ENCODE measurements at places on chromosomes 12 and 14. TPM values are rescaled to one million over a fixed set of nuclear protein-coding genes. Genes with fewer than 3 reads are reported as not detected.
A peak's percentile ranks its signal among the peaks of the same experiment; 100 is the strongest.

DNA sequence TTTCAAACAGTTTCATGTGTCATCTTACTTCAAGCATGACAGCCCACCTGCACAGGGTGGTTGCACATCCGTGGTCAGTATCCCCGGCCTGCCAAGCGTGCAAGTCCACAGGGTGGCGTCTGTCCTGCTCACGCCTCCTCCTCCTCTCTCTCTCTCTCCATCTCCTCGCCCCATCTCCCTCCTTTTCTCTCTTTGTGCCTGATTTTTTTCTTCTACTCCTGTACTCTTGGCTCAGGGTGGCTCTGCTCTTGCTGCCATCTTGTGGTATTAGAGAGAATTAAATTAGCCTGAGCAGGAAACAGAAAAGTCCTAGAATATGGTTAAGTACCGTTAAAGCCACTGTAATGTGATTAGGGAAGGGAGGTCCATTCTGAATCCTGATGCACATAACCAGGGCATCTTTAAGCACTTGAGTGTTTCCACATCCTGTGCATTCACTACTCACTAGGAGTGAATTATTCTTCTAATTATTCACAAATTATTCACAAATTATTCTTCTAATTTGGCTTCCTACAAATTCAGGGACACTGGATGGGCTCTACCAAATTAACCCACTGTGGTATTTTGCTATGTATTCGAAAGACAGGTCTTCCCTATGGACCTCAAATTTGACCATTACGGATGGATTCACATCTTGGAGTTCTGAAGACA, 25.5 kb upstream of the DTX1 start:
- DNase-seq: peak; percentile 52

- DNase-seq: no peak
These were observed at the start of gene TCL1A for GRCh38 chr14:95713596-95714371. TSS of gene TCL1A (minus strand) at chr14:95714125. CDS start at chr14:95714066, 59 bp downstream.

DNA sequence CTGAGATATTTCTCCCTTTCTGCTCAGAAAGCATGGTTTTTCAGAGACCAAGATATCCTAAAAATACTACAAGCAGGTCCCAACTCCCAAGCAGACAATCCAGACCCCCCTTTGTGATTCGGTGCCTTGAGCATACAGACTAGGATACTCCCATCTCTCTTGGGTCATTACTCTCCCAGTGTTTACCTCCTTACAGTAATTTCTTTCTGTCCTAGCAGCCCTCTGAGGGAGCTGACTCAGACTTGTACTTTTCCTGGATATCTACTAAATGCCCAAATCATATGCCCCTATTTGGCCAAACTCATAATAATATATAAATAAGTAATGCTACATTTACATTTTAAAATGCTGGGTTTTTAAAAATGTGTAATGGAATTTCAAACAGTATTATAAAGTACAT, 355.6 kb downstream of the LRIG3 start:
- DNase-seq: no peak

DNA sequence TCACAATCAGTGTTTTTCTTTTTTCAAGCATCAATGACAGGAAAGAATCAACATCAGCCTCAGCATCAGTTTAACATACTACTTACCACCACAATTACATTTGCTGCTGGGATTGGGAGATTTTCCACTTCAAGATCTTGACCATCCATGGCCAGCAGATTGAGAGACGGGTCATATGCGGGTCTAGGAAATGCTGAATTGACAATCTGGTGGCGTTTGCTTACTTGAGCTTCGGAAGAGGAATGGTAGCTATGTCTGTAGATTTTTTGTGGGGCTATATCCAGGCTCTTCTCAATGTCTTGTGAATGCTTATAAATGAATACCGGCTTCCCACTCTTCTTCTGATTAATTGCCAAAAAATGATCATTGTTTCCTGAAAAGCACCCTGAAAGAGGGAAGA, 27.9 kb downstream of the PTPRR start:
- no peak for DNase-seq

DNA sequence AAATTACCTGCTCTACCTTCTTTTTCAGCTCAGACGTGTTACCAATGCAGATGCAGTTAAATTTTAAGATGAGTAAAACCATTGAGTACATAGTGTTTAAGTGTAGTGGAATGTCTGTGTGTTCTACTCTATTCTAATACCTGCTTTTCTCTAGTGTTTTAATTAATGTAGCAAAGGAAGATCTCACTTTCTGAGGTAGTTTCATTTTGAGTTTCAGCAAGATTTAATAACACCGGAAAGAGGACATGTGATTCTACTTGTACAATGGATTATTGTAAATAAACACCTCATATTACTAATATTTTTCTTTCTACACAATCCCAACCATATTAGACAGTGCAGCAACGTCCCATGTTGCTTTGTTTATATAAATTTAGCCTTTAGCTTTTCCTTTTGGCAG, 315.4 kb downstream of the RAD51B start:
- DNase-seq: no peak

GRCh38 chr12:109950625-109951024, 45.5 kb downstream of the GIT2 start:
- no peak for DNase-seq

DNA sequence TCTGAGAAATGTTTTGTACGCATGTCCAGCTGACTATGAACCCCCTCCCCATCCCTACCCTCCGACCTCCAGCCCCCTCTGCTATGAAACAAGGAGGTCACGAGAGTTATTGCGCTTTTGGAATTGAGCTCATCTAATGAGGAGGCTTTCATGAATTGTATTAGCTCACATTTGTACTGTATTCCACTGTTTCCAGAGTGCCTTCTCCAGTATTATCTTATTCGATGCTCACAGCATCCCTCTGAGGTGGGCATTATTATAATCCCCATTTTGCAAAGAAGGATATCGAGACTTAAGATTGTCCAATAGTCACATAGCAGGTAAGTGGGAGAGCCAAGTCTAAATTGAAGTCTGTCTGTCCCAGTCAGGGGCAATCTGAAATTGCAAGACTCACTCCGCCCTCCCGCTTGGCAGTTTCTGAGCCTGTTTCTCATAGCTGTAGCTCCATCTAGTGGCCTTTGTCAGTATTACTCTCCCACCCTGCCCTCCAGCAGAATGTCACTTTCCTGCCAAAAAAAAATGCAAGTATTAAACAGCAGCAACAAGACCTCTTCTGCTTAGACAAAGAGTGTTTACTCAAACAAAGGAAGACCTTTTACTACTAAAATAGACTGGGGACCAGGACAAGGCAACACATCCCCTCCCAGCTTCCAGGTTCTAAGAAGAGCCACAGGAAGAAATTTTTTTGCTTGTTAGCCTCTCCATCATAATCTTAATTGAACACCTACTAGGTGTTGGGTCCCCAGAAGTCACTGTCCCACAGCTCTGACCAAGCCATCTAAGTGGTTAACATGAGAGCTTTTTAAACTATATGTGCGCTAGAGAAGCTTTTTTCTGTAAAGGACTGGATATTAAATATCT, 48.6 kb upstream of the TMEM233 start:
- peak; percentile 51 for DNase-seq

DNA sequence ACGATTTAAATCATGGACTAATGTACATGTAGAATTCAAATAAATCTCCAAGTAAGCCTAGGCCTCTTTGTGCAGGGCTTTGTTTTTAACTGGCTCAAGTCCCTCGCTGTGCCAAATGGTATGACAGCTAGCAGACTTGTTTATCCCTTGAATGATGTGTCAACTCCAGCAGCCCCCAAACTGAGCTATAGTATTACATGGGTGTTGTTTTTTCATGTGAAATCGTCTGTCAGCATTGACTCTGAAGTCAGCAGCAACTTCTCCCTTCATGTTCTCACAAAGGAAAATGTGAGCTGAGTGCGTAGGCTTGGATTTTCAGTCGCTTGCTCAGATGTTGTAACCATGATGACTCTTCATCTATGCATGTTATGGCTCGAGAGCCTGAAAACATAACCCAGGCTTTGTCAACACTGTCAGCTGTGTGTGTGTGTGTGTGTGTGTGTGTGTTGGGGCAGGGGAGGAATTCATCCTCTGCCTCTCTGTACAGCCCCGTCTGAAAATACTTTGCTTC, 73.3 kb downstream of the PTHLH start:
- no peak for DNase-seq

GRCh38 chr14:100662879-100663760, 63.6 kb upstream of the DLK1 start:
- DNase-seq: peak; percentile 38

GRCh38 chr12:12016284-12017100, 54.2 kb upstream of the BCL2L14 start:
- DNase-seq: no peak

DNA sequence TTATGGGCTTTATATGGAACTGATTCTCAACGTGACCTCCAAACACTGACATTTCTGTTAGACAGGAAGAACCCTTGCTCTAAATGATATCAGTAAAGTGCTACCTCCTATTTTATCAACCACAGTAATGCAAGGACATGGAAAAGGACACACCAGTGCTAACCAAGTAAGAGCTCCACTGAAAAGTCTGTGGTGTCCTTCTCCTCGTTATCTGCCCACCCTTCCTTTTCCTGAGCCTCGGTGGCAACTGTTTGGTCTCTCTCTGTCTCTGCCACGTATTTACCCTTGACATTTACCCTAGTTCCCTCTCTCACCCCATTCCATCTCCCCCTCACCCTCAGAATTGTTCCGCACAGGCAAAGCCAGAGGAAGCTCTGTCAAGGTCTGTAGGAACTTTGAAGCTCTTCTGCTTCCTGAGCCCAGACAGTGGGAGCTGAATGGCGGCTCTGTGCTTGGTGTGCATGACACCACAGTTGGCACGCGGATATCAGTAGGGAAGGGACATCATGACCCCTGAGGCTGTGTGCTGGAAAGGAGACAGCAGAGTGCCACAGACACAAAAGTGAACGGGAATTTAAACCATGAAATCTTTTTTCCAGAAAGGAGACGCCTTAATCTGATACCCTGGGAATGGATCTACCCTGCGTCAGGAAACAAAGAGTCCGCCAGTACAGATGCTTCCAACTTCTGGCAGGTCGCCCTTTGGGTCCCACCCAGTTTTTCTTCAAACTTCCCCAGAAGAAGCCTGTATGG, 50.8 kb downstream of the NTN4 start:
- DNase-seq: no peak

DNA sequence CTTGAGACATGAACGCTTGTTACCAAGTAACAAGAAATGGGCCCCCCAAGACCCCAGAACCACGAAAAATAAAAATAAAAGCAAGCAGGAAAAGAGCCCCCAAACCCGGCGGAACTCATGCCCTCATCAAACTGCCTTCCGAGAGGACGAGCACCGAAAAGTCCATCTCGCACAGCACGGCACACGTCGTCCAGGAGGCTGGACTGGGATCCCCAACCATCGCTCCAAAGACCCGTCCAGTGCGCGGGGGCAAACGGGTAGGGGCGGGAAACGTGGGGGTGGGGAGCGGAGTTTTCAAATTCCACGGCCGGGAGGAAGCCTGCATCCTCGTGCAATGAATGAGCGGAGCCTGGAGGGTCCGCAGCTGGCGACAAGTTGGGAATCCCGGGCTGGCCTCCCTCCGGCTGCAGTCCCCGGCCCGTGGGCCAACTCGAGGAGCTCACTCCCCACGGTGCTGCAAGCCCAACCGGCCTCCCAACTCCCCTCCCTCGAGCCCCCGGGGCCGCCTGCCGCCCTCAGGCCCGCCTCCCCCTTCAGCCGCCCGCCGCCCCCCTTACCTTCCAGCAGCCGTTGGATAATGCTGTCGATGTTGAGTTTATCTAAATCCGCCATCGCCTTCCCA, 484 bp downstream of the PPP1CC start:
- no peak for DNase-seq

- DNase-seq: no peak
These were observed 9.0 kb upstream of the MLEC start for GRCh38 chr12:120677765-120678473.

- DNase-seq: peak; percentile 14
These were observed at the start of gene SLC38A4 for GRCh38 chr12:46825591-46826414. TSS of gene SLC38A4 (minus strand) at chr12:46825997. CDS start at chr12:46793071, 32,926 bp downstream.

DNA sequence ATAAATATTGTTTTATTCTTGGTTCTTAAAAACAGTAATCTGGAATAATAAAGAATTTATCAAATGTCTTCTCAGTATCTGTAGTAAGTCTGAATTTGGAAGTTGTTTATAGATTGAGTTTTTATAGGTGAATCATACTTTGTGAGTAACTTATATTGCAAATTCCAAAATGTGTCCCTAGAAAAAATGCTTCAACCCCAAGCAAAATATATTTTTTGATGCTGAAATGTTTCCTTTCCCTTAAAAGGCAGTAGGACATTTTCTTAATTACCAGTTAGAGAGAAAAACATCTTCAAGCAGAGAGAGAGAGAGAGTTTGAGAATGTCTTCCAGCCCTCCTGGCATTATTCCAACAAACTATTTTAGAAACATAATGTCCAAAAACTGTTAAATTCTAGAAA, 37.9 kb downstream of the PELI2 start:
- DNase-seq: no peak

DNA sequence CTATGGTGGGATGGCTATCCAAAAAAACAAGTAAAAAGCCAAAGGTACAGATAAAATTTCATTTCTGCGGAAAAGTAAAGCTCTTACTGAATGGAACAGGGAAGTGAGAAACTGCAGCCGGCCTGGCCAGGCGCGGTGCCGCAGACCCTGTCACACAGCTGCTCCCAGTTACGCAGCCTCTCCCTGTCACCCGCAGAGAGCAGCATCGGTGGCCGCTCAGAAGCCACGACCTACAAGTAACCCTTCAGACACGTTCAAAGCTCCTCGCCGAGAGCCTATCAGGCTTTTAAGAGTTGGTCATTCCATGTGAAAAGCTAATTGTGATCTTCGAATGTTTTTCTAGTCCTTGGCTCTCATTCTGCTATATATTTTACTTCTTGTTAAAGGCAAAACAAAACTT, 11.0 kb upstream of the ANKLE2 start:
- DNase-seq: no peak

- no peak for DNase-seq
These were observed 132.4 kb upstream of the NEDD1 start for GRCh38 chr12:96774496-96775256.

- DNase-seq: no peak
These were observed 149.4 kb downstream of the DICER1 start for GRCh38 chr14:95007921-95008320.

- DNase-seq: no peak
These were observed 29.8 kb upstream of the AP4S1 start for GRCh38 chr14:30995689-30996088.

SLC24A4 gene
- not detected for total RNA-seq

OTX2 gene
- total RNA-seq: not detected

TPH2 gene
- not detected for total RNA-seq

BHLHE41 gene
- 57.1 TPM for total RNA-seq

LRP1-AS gene
- not detected for total RNA-seq

OVCH1 gene
- total RNA-seq: not detected

SERPINA9 gene
- total RNA-seq: not detected

TAS2R20 gene
- 1.8 TPM for total RNA-seq

RAD51AP1 gene
- 50.1 TPM for total RNA-seq

ACOT4 gene
- 4.9 TPM for total RNA-seq

SLC6A13 gene
- total RNA-seq: not detected

C14orf39 gene
- total RNA-seq: not detected

KCNC2 gene
- total RNA-seq: not detected

ITGB7 gene
- 3.3 TPM for total RNA-seq
